Activated T-helper 9 cell treated with anti-CD3 and anti-CD28 coated beads, Interleukin-2, amount 50 U/mL, for 16 hours (primary cell): ENCODE measurements at places on chromosomes 7 and 10.

DNA sequence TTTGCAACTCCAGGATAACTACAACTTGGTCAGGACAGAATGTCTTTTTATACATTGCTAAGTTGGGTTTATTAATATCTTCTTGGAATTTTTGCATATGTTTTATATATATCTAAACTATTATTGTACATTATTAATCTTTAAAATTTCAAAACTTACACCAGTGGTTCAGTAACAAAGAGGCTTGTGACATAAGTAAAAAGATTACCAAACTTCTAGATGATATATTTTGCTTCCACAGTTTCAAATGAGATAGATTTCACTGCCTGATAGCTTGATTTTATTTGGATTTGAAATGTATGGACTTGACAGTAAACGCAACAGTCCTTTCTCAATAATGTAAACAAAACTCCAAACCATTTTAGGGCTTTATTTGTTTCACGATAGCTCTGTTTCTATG, 701.2 kb upstream of the IGFBP3 start:
- no peak for DNase-seq

- no peak for DNase-seq
These were observed 150.9 kb downstream of the POLR1F start for GRCh38 chr7:19557726-19558465.

GRCh38 chr10:57593983-57594573, 673.6 kb downstream of the IPMK start:
- DNase-seq: no peak

- DNase-seq: no peak
These were observed 11.8 kb upstream of the PDCD4 start for GRCh38 chr10:110859973-110860376.

- no peak for DNase-seq
These were observed 85.0 kb downstream of the KMT2E start for GRCh38 chr7:105098863-105099515.

DNA sequence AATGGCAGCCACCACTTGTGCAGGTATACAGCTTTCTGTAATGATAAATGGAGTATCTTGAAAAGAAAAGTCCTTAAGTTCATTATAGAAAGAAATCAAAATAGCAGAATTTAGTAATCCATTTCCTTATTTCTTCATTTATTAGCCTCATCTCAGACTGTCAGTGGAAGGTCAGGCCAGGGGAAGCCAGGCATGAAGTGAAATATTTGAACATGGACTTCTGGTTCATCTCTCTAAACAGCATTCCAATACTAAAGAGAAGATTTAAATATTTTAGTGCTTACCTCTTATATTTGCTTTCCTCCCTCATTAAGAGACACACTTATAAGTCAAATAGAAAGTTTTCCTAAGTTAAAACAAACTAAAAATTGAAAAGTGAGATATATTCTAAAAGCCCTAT, 26.8 kb downstream of the TRDMT1 start:
- DNase-seq: no peak

DNA sequence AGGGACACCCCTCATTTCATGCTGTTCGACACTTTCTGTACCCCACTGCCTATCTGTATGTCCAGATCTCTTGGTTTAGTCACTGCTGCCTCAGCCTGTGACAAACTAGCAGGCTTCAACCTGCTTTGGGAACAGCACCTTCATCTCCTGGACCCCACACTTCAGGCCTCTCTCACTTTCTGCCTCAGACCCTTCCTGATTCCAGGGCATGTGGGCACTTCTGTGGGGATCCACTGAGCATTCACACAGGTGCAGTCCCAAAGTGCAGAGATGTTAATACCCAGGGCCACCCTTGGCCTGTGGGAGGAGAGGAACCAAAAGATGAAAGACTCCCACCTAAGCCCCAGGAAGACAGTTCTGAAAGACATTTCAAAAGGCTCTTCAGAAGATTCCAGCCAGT, 29.4 kb upstream of the C10orf71 start:
- DNase-seq: no peak

DNA sequence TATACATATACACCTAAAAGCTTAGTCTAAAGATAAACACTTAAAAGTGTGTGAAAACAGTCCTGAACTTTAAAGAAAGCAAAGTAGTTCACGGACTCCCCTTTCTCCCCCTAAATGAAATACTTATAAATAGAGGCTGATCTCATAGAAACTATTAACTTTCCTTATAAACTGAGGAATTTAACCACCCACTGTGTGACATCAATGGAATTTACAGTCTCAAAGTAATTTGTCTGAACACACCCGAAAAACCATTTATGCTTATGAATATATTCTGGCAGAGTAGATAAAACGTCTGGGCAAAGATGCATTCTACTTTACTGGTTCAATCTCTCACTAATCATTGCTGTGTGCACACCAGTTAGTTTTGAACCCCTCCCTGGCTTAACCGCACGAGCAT, 181.8 kb upstream of the DGKB start:
- no peak for DNase-seq

GRCh38 chr7:108404509-108405420, 51.5 kb downstream of the NRCAM start:
- DNase-seq: no peak
